ENCODE measurements at places on chromosomes 4 and X. TPM values are rescaled to one million over a fixed set of nuclear protein-coding genes. Genes with fewer than 3 reads are reported as not detected.

NAP1L2 gene
- total RNA-seq: 19.0 TPM

RTL3 gene
- not detected for total RNA-seq

CLTRN gene
- 0.12 TPM for total RNA-seq

RPA4 gene
- total RNA-seq: not detected

MUC7 gene
- not detected for total RNA-seq

KLHL2 gene
- total RNA-seq: 12.0 TPM

DNA sequence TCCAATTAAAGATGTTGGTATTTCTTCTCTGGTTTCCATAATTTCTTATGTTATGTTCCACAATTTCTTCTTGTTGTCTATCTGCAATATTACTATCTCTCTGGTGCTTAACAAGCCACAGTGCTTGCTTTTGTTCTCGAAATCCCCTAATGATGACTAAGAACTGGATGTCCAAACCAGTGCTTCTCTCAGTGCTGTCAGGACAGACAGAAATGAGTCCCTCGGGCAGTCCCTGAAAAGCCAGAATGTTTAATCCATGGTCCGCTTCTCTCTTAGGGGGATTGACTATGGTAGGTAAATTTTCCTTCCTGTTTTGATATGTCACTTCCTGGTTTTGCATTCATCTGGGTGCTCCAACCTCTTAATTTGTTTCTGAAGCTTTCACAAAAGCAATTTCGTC lies 321.6 kb upstream of the PCDH10 start:
- DNase-seq: no peak

GRCh38 chrX:53682885-53683555 lies 3.5 kb downstream of the HUWE1 start:
- DNase-seq: peak; percentile 27

- no peak for DNase-seq
These were observed 15.0 kb upstream of the ENAM start for GRCh38 chr4:70613306-70614183.

- no peak for DNase-seq
These were observed 21.7 kb upstream of the MND1 start for GRCh38 chr4:153322791-153323190.

DNA sequence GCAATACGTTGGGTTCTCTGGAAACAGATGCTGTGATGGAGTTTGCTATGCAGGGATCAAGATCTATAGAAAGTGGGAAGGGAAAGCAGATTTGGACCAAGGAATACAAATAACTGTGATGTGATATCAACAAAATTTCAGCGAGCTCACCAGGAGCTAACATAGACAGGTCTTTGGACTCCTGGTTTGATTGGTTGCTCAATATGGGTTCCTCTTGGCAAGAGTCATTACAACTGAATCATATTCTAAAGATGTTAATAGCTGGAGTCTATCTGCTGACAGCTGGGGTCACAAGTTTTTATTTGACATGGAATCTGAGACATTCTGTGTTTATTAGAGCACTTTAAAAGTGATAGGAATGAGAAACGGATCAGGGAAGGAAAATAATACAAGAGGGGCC lies 637.6 kb upstream of the GNPDA2 start:
- DNase-seq: no peak

DNA sequence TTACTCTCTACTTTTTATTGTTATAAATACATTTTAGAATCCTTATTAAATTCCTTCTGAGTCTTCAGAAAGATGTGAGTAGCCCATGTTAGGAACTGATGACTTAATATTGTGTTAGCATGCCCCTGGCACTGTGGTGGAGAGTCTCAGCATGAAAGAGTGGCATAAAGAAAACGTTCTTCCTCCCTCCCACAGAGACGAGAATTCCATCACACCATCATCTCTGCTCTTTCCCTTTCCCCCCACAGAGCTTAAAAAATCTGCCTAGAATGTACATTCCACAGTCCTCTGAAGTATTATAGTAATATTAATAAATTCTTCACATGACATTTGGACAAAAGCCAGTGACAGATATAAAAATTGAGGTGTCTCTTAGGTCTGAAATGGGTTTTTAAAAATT lies 117.8 kb upstream of the DKK2 start:
- no peak for DNase-seq

DNA sequence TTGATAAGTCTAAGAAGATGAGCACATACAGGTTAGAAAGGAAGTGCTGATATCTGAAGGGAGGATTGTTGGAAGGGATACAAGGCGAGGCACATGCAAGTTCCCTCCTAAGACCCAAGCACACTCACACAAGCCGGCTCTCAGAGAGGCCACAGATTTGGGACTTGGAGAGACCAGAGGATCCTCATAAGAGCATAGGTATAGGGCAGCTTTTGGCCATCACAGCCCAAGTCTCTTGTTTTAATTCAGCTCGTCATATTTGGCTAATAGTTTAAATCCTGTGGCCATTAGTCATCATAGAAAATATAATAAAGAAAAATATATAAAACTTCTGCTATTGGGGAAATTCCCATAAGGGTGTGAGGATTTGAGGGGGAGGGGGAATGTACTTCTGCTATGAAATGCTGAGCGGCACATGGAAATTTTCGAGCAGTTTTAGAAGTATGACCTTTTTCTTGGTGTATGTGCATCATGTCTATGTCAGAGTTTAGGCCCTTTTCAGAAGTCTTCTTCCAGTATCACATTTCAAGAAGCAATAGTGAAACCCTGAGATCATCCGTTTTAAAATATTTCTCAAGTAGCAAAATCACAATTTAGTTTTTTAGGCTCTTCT lies 97.7 kb downstream of the NFKB1 start:
- no peak for DNase-seq

DNA sequence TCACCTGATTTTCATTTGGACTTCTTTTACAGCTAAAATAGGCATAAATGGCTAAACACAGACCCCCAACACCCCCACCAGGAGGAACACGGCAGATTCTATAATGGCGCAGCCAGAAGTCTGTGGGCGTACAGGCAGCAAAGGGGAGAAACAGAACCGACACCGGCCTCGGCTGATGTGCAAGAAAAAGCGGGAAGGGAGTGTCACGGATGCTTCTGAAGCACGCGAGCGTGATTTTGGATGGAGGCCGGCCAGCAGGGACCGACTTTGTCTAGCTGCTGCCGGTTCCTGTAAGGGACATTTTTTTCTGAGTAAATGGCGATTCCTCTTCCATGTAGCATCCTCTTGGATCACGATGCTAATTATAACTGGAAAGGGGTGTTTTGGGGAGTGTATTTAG lies 24.9 kb upstream of the ETNPPL start:
- no peak for DNase-seq

- peak; percentile 7 for DNase-seq
These were observed 93.5 kb upstream of the ADAD1 start for GRCh38 chr4:122285285-122285684.

DNA sequence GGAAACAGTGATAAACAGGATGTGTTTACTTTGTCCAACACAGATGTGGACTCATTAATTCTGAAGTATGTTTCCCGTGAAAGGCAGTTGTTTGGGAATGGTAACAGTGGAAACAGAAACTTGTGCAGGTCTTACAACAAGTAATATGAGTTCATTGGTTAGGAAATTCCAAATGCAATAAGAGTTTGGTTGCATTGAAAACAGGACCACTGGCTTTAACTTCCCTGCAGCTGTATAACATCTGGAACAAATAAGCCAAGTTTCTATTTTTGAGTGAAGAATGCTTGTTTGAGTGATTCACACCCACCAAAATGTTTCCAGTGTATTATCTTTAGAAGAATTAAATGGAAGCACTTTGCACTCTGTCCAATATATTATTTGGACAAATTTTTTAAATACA lies 82.4 kb upstream of the BMP3 start:
- no peak for DNase-seq

DNA sequence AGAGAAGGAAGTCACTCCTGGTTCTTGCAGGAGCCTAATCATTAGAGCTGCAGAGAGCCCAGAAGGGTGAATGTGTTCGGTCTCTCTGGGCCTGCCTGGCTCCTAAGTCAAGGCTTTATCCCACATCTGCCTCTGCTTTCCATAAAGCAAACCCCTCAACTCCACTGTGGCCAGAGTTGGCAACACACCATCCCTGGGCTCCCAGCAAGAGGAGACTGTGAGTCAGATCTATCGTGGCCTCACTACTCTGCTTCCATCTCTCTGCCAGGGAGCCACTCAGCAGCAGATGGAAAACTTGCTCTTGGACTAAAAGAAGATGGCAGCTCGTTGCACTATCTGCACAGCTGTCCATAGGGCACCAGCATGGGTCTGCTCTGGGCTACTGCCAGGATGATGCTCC lies 348.2 kb downstream of the FBXW7 start:
- DNase-seq: no peak
